ENCODE measurements at places on chromosomes 2 and 18.

DNA sequence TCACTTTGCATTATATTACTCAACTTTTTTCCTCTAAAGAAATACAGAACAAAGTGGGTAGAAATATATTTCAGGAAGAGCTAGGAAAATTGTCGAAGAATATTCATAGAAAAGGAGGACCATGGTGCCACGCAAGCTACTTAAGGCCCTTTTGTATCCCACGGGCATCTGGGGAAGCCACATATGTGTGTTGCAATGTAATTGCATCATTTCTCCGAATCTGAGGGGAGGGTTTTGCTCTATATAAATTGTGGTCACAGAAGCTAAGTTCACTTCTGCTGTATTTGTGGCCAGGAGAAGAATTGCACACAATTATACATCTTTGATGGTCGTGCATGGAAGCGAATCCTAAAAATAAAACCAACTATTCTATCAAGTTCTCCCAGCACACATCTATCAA is 360.3 kb downstream of the IRS1 start:
- no peak for DNase-seq

DNA sequence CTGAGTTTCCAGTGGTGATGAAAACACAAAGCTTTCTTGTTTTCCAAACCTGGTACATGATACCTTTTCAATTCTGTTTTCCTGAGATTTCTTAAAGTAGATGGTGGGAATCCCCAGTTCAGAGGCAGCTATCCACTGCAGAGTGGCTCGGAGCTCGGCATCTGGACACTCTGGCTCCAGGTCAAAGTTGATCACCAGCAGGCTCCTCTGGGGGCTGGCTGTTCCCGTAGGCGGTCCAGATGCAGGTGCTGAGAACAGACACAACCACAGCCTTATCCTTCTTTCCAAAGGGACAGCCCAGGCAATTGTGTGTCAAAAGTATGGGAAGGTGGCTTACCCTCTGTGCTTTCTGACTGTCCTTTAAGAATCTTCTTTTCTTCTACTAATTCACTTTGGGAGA is 119.5 kb downstream of the DAW1 start:
- no peak for DNase-seq

DNA sequence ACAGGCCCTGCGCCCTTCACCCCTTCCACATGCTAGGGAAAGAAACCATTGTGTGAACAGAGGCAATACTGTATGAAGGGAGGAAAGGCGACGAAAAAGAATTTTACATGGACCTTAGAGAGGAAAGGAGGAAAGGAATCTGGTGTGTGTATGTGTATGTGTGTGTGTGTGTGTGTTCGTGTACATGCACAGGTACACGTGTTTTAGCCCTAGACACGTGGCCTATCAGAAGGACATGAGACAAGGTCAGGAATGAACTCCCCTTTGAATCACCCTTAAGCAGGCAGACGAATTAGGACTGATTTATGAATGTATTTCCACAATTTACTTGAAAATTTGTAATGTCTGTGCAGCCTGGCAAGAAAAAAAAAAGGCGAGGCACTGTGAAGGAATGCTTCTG is 276.0 kb downstream of the ZNF516 start:
- no peak for DNase-seq

DNA sequence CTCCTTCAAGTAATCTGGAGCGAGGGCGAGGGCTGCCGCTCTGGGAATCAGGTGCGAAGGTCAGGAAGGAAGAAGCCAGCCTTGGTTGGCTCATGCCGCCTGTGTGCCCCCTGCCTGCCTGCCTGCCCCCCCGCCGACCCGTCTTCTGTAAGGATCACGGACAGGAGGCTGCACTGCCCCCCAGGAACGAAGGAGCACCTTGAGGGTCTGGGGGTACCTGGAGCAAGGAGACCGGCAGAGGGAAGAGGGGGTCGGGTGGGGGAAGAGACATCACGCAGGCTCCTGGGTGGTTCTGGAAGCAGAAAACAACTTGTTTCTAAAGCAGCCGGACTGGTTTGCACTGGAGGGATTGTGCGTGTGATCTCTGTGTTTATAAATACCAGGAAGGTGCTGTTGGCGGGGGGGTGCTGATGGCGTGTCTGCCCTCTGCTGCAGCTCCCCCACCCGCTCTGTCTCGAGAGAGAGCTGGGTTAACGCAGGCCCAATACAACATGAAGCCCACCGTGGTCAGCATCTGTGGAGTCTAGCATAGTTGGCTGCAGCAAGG is 1.7 kb downstream of the FOSL2 start:
- no peak for DNase-seq

- no peak for DNase-seq
These were observed 110.3 kb downstream of the SMAD7 start for GRCh38 chr18:48840491-48840877.

DNA sequence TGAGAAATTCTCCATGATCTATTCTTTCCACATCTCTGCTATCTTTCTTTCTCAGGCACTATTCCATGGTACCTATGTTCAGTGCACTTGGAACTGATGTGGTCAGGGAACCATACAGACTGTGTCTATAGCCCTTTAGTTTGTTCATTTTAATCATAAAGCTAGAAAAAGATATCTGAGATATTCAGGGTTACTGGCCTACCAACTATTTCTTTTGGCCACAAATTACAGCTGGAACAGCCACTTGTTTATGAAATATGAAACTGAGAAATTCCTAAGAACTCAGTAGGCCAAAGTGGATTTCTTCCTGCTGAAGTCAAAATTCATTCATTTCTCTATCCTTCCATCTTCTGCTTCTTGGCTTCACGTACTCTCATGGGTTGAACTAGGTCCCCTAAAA is 22.8 kb upstream of the LYPD1 start:
- DNase-seq = no peak

GRCh38 chr2:118808429-118808809 is 39.0 kb downstream of the EN1 start:
- no peak for DNase-seq

GRCh38 chr18:48706731-48707130 is 167.9 kb downstream of the CTIF start:
- no peak for DNase-seq

All from stimulated activated CD4-positive, alpha-beta T cell treated with anti-CD3 and anti-CD28 coated beads, Interleukin-15, amount 100 ng/mL, for 24 hours (primary cell).